ENCODE measurements at places on chromosomes 7 and 10.

GRCh38 chr10:102831322-102832071, 5.7 kb downstream of the CYP17A1 start:
- no peak for DNase-seq

GRCh38 chr10:59678884-59679301, 30.8 kb downstream of the SLC16A9 start:
- DNase-seq, result no peak

DNA sequence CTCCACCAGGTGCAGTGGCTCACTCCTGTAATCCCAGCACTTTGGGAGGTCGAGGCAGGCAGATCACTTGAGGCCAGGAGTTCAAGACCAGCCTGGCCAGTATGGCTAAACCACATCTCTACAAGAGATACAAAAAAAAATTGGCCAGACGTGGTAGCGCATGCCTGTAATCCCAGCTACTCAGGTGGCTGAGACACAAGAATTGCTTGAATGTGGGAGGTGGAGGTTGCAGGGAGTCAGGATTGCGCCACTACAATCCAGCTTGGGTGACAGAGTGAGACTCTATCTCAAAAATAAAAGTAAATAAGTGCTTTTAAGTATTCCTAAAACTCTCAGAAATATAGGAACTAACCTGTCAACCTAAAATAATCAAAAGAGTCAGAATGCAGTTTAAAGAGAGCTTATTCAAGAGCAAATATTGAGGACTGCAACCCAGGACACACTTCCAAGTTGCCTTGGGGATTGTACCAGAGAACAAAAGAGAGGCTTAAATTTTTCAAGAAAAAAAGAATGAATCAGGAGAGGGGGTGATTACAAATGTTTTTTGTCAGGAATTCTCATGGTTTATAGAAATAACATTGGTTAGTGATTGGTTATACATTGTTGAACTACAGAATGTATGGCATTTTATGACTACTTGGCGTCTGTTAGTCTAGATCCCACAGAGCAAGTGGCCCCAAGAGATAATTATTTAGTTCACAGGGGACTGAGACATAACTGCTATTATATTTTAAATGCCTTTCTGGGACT, 33.2 kb upstream of the PPP1R9A start:
- DNase-seq, result no peak

DNA sequence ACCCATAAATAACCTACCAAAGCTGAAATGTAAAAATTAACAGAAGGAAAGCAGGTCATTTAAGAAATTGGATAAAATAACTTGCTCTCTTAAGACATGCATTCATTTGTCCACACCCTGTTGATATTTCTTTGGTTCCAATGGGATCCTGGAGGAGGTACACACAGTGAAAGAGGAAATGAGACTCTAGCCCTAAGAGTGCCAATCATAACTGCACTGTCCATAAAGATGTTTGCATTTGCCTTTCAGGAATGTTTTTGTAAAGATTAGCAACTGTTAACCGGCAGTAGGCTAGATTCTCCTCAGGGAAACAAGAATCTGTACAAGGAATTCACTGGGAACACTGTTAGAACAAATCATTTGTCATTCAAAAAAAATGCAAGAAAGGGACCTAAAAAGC, 61.0 kb downstream of the MEOX2 start:
- DNase-seq, result no peak

- no peak for DNase-seq
These were observed 18.8 kb downstream of the ZNF282 start for GRCh38 chr7:149214020-149214720.
